Left renal cortex interstitium (tissue), 4 donors: ENCODE measurements at places on chromosomes 6 and 20. TPM values are rescaled to one million over a fixed set of nuclear protein-coding genes. Genes with fewer than 3 reads are reported as not detected.

The TRIM38 gene
- 8.9 TPM for polyA plus RNA-seq

DNA sequence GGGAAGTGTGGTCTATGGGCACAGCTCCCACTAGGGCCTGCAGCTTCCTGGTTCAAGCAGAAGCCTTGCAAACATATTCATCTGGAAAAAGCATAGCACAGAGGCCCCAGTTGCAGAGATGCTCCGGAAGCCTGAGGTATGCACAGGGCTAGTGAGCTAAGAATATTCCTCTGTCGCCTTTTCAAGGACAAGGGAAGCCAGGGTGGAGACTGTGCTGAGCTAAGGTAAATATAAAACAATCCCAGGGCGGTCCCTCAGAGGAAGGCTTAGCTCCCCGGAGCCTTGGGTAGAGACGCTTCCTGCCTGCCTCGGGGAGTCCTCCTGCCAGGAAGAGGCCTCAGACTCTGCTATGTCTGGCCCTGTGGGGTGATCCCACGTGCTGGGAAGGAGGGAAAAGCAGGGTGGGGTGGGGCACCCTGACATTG lies 134.8 kb upstream of the FOXA2 start:
- DNase-seq: no peak

The HLA-DQB2 gene
- 1.2 TPM for polyA plus RNA-seq

DNA sequence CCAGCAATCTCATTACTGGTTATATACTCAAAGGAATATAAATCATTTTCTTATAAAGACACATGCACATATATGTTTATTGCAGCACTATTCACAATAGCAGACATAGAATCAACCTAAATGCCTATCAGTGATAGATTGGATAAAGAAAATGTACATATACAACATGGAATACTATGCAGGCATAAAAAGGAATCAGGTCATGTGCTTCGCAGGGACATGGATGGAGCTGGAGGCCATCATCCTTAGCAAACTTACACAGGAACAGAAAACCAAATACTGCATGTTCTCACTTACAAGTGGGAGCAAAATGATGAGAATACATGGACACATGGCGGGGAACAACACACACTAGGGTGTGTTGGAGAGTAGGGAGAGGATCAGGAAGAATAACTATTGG lies 58.1 kb upstream of the FBXO30 start:
- no peak for DNase-seq

GRCh38 chr6:36858407-36858981 lies 16.1 kb downstream of the PPIL1 start:
- DNase-seq: no peak
